ENCODE measurements at places on chromosomes 1 and 21. TPM values are rescaled to one million over a fixed set of nuclear protein-coding genes. Genes with fewer than 3 reads are reported as not detected.
A peak's percentile ranks its signal among the peaks of the same experiment; 100 is the strongest.

- DNase-seq = no peak
These were observed 188.1 kb upstream of the SAMSN1 start for GRCh38 chr21:14734191-14734590.

The ARHGEF10L gene
- 57.4 TPM for polyA plus RNA-seq

The KCNA2 gene
- polyA plus RNA-seq = 0.95 TPM

DNA sequence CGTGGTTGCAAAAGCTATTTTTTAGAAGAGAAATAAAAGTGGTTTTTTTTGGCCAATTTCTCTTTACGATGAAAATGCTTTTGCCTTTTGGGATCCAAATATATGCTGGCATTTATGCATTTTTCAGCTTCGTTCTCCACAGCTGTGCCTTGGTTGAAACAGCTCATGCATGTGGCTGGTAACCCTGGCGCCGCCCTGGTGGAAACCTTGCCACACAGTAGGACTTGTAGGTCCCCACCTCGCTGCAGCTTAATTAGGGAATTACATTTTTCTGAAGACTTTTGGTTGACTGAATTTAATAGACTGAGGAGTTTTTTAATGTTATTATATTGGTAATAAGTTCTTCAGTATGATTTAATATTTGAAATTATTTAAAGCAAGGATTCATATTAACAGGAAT is 12.7 kb upstream of the PCP4 start:
- DNase-seq = no peak

The TEKT2 gene
- polyA plus RNA-seq = 11.1 TPM

The CNR2 gene
- polyA plus RNA-seq = 0.14 TPM

The XCL1 gene
- polyA plus RNA-seq = not detected

The CACNA1E gene
- 0.76 TPM for polyA plus RNA-seq

DNA sequence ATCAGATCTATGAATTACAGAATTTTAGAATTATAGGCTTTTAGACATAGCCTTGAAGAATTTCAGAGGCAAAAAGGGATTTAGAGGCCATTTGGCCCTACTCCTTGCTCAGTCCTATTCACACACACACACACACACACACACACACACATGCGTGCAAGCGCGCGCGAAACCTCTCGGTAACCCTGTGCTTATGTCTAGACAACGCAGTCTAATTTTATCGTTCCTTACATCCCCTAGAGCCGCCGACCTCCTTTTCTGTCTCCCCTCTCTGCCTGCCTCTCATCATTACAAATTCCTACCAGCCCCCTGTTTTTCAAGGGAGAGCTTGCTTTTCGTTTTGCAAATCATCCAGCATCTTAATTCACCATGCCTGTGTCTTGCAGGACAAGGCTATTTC is 252.1 kb downstream of the FOXD2 start:
- no peak for DNase-seq

DNA sequence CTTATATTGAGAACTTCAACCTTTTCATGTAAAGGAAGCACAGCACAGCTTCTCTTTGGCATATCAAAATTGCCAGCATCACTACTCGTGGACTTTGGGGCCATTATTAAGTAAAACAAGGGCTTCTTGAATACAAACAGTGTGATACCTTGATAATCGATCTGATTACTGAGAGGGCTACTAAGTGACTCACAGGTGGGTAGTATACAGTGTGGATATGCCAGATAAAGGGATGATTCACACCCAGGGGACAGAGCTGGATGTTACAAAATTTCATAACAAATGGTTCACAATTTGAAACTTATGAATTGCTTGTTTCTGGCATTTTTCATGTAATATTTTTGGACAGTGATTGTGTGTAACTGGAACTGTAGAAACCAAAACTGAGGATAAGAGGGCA is 15.4 kb downstream of the HDAC1 start:
- DNase-seq = no peak

DNA sequence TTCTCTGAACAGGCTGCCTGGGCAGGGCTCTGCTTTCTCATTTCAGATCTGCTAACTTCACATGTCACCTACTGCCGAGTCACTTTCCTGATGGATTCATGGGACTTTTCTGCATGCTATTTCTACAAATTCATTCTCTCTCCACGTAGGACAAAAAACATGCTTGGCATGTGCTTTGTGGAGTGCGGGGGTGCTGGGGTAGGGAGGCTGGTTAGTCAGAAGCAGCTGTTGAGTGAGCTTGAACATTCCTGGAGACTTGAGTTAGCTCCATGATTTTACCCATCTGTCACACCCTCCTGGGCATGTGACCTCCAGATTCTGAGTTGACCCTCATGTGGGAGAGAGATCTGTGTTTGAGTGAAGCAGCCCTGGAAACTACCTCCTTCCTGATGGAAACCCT is 71.4 kb downstream of the UCK2 start:
- DNase-seq = no peak

DNA sequence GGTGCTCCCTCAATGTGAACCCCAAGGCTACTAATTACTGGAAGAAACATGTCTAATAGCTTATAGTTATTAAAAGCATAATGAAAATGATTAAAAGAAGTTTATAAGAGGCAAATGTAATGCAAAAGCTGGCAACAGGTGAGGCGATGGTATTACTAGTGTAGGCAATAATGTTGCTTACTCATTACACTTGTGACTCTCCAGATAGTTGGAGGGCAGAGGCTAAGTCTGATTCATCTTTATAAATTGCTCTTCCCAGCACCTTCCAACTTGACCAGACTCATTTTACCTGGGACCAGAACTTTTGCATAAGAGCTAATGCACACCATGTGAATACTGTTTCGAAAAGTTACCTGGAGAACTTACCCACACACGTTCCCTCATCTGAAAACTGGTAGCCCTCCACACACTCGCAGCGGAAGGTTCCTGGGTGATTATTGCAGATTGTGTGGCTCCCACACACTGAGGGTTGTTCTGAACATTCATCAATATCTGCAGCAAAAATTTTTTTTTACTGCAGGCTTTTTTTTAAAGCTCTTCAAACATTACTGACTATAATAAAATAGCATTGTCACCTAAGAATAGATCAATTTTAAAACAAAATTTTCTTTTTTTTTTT is 48.0 kb downstream of the NID1 start:
- no peak for DNase-seq

GRCh38 chr1:41462680-41463004 is 21.8 kb downstream of the EDN2 start:
- DNase-seq = no peak

The ICOSLG gene
- 8.3 TPM for polyA plus RNA-seq

- DNase-seq = no peak
These were observed 30.8 kb downstream of the RNF19B start for GRCh38 chr1:32933742-32934322.

DNA sequence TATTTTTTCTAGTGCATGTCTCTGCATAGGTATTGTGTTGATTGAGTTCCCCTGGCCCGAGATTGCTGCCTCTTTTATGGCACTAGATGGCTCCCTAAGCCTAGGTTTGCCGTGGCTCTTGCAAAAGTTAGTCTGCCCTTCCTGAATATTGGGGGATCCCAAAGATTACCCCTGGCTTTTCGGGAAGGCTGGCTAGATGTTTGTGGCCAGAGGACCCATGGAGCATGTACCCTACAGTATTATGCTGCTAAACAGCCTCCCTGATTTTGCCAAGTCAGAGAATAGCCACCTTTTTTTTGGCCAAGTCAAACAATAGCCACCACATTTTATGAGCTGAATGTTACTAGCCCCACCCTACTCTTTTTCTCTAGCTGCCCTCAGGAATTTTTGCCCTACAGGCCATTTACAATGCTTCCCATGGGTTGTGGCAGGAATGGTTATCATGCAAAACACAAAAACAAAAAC is 343.2 kb downstream of the OLFM3 start:
- DNase-seq = peak; percentile 3

The RNU1-2 gene
- not detected for polyA plus RNA-seq

DNA sequence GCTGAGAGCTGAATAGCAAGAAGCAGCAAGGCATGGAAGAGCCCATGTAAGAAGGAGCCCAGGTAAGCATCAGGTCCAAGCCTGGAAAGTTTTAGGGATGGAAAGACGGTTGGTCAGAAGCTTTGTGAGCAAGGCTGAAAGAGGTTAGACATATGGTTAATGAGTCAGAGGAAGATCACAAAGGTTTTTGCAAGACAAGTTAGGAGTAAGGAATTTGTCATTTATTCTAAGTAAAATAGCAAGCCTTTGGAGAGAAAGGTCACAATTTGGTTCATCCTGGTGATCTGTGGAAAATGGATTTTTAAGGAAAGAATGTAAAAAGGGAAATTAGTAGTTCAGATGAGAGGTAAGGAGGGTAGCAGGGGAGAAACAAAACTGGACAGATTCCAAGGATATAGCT is 106.7 kb downstream of the DPYD start:
- no peak for DNase-seq

GRCh38 chr1:153774780-153775457 is at the start of gene SLC27A3:
TSS of gene SLC27A3 (plus strand) at chr1:153775407. CDS start at chr1:153775498, 91 bp downstream.
- no peak for DNase-seq
